NCI-H2107 (cell line): ENCODE measurements at places on chromosomes 4 and X.

- no peak for DNase-seq
Observed at GRCh38 chr4:96248225-96248624, 408.3 kb downstream of the PDHA2 start.

DNA sequence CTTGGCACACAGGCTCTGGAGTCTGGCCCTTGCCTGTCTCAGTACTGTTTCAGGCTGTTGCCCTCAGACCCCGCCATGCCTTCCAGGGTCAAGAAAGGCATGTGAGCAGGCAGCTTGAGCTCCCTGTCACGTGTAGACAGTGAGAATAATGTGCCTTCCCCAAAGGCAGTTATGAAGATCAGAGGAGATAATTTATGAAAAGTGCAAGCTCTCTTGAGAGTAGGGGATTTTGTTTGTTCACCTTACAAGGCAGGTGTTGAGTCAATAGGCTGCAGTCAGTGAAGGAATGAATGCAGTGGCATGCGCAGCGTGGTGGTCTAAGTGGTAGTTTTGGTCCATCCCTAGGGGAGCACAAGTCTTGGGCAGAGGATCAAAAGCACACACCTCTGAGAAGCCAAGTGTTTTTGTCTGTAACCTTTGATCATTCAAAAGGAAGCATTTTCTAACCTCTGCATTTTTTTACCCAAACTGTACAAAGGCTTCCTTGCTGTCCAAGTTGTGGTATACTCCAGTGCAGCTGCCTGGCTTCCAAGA, 14.4 kb downstream of the HADH start:
- DNase-seq, result no peak

DNA sequence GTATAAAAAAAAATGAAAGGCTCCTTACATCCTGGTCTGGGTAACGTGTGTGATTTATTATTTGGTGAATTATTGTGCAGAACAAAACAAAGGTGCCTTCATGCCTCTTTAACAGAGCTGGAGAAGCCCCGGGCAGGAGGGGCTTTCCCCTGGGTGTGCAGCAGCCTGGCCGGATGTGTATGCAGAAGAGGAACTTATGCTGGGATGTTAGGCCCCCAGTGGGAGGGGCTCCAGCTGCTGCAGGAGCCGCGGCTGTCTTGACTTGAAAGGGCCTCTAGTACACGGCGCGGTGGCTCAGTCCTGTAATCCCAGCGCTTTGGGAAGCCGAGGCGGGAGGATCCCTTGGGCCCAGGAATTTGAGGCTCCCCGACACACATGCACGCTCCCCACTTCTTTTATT, 16.0 kb downstream of the CCNQ start:
- DNase-seq, result no peak

- DNase-seq, result no peak
Observed at GRCh38 chrX:135421932-135422809, at the start of gene SMIM10L2A. Gene SMIM10L2A, plus strand, starts transcription at chrX:135421944. Its CDS starts 188 bp downstream, at chrX:135422132.

GRCh38 chr4:82508806-82509428, 52.9 kb downstream of the TMEM150C start:
- DNase-seq, result no peak

GRCh38 chr4:2135083-2135482, 76.0 kb downstream of the NAT8L start:
- no peak for DNase-seq

GRCh38 chr4:73976716-73977115, 5.1 kb downstream of the PF4 start:
- DNase-seq, result no peak

DNA sequence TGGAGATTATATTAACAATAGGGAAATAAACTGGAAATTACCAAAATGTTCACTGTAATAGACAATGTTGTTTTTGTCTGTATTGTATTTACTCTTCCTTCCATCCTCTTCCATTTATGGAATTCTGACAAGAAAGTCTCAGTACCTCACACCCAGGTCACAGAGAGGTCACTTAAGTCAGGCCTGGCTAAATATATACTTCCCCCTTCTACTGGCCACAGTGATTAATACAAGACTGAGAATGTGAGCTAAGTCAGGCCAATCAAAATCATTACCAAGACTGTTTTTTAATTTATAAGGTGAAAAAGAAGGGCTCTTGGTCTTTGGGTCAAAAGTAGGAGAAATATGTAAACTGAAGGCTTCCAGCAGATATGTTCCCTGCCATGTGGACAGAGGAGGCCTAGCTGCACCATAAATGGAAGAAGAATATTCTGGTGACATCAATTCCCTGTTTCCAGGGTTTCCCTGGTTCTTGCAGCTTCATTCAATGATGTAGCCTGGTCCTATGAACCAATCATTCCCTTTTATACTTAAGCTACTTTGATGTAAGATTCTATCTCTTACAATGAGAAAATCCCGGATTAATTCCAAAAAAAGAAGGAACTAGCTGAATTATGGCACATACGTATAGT, 64.3 kb downstream of the LRBA start:
- no peak for DNase-seq

GRCh38 chr4:11151500-11151899, 277.2 kb downstream of the HS3ST1 start:
- no peak for DNase-seq

DNA sequence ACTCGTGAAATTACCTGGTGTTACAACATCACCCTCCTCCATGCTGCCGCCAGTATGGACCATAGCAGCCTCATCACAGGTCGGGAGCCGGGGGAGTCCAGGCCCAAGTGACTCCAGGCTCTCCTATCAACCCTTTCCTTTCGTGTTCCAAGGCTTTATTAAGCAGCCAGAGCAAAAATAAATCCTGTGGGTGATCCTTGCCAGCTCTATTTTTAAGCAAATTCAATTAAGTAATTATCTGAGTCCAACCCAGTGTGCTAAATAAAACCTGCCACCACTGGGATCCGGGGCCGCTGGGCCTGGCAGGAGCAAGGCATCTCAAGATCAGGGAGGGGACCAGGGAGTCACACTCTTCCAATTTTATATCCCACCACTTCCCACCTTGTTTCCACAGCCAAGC, 80.7 kb upstream of the PRPS1 start:
- no peak for DNase-seq

GRCh38 chr4:183344523-183345255, 22.5 kb upstream of the CLDN24 start:
- no peak for DNase-seq

- no peak for DNase-seq
Observed at GRCh38 chrX:44043496-44043895, 70.3 kb upstream of the NDP start.
